CD4-positive, alpha-beta T cell treated with Interleukin-12 subunit alpha and Interleukin-12 subunit beta, for 1 hour (primary cell): ENCODE measurements at places on chromosomes 7 and 10.

- DNase-seq: no peak
Observed at GRCh38 chr7:98958968-98959367, 80.6 kb downstream of the TRRAP start.

DNA sequence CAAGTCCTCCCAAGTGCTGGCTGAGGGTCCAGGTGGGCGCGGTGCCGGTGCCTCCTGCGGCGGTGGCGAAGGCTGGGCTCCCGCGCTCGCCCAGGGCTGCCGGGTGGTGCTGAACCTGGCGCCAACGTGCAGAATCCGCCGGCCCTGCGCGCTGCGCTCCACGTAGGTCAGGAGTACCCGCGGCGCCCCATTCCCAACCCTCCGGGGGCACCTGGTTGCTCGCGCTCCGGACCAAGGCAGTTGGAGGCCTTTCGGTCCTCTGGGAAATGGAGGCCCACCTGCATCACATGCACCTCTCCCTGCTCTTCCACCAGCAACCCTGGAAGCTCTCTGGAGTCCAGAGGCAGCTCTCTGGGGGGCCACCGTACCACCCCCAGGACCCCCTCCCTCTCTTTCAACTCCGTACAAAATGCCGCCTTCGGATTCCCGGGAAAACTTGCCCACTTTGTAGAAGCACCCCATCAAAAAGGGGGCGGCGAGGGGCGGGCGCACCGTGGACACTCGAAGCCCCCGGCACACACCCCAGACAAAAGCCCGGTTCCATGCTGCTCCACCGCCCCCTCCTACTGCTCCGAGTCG lies 745 bp downstream of the SLC16A9 start:
- no peak for DNase-seq

DNA sequence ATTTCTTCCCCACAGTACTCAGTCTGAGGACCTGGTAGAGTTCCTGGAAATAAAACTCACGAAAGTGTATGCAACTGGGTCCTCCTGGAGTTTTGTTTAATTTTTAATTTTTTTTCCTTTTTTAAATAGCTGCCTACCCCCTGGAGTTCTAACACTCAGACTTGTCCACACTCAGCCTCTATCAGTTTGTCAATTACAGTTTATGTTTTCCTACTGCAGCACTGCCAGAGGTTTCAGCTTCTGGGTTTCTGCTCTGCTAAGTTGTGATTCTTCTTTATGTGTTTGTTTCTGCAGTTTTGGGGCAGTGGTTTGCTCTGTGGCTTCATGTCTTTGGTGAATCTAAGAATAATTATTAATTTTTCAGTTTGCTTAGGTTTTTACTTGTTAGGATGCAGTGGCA lies 59.2 kb downstream of the TBC1D12 start:
- DNase-seq: no peak

GRCh38 chr10:112959207-112959838 lies 9.3 kb downstream of the TCF7L2 start:
- no peak for DNase-seq

- no peak for DNase-seq
Observed at GRCh38 chr10:391305-391704, 256.1 kb downstream of the ZMYND11 start.

GRCh38 chr10:5545778-5546710 lies 21.3 kb downstream of the CALML3 start:
- no peak for DNase-seq

DNA sequence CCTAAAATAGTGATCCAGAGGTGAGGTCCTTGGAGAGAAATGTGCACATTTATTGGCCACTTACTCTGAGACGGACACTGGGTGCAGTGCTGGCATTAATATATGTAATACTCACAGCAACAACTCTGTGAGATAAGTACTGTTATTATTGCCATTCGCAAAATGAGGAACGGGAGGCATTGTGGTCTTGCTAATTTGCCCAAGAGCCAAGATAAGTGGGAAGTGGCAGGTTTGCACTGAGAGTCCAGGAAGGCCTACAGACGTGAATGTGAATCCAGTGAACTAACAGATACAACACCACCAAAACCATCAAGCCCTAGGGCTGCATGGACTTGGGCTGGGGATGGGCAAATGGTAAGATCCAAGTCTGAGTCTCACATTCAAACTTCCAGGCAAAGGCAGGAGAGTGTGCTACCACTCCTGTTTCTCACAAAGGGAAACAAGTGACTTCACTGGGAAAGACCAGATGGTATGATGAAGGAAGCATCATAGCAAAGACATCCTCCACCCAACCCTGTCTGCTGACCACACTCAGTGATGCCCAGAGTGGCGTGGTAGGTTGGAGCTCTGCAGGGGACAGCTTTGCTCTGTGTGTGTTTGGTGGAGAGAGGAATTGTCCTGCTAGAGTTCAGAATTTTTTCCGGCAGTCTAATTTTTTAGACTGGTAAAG lies 19.2 kb downstream of the TMEM273 start:
- DNase-seq: no peak

GRCh38 chr7:5448378-5449037 lies 24.9 kb upstream of the TNRC18 start:
- no peak for DNase-seq

GRCh38 chr10:97278491-97278989 lies 13.9 kb downstream of the ARHGAP19 start:
- DNase-seq: peak; percentile 55

GRCh38 chr7:101231644-101232043 lies 6.0 kb downstream of the CLDN15 start:
- DNase-seq: no peak

GRCh38 chr7:121023683-121024511 lies 35.4 kb downstream of the CPED1 start:
- no peak for DNase-seq

- DNase-seq: no peak
Observed at GRCh38 chr10:96565774-96566173, 21.0 kb downstream of the TM9SF3 start.

- DNase-seq: no peak
Observed at GRCh38 chr10:6464862-6465430, 115.1 kb downstream of the PRKCQ start.

DNA sequence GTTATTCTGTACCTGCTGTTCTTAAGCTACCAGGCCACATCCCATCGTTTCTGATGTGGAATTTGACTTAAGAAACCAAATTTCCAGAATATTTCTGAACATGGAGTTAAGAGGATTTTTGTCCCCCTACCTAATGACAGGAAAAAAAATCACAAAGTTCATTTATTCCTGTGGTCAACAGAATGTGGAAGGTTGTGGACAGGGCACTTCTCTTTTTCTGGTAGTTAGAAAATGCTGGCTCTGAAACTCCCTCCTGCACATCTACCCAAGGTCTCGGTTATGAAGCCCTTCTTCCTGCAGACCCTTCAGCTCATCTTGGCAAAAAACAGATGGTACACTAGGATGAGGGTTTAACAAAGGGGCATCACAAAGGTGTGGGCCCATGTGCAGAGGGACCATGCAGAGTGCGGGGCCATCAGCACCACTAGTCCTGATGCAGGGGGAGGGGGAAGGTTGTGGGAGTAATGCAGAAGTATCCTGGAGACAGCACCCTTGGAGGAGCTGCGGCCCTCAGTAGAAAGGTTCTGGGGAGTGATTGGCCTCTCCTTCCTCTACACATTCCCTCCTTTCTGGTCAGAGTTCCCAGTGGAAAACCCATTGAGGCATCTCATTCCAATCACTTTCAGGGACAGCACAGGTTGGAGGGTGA lies 9.8 kb downstream of the ALOX5 start:
- no peak for DNase-seq

DNA sequence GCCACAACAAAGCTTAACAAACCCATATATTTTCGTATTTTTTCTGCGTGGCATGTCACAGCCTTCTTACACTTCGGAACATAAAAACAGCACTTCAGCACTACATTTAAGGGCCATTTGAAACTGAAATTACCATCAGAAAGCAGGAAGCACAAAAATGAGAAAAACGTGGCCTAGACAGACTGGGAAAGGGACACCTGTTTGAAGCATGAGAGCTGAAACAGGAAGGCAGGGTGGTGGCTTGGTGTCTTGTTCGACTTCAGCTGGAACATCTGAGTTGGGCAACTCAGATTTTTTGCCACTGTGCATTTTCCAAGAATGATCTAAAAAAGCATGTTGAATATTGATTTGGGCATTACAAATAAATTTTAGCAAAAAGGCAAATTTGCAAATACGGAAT lies 243.2 kb downstream of the ELMO1 start:
- DNase-seq: no peak

GRCh38 chr10:61944410-61945147 lies 43.1 kb downstream of the ARID5B start:
- no peak for DNase-seq

DNA sequence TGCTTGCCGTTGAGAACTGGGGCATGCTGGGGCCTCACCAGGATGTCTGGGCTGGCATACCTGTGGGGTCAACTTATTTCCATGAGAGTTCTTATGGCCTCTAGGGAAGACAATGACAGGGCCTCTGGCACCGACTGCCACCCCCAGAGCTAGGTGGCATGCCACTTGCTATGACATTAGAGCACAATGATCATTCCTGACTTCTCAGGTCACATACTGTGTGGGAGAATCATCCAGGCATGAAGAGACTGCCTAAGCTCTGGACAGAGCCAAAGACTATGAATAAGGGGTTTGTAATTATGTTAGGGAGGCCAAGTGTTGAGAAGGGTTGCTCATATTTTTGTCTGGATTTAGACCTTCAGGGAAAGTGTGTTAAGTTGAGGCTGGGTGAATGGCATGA lies 97.5 kb downstream of the PTPN20 start:
- no peak for DNase-seq

- DNase-seq: no peak
Observed at GRCh38 chr10:32104181-32104580, 48.0 kb upstream of the KIF5B start.

DNA sequence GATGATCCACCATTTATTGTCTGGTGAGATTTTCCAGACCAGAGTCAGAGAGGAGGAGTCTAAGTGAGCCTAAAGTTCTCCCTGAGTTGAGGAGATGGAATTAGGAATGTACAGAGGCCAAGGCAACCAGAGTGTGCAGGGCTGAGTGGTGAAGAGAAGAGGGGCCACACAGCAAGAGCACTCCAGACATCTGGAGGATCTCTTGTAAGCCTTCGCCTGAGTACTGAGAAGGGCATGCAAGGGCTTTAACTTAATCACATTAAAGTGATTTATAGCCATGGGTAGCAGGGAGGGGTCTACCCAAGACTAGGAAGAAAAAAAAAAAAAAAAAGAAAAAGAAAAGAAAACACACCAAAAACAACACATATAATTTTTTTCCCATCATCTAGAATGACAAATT lies 1190.4 kb downstream of the GATA3 start:
- no peak for DNase-seq

GRCh38 chr10:125843603-125844329 lies 20.4 kb downstream of the BCCIP start:
- no peak for DNase-seq

- DNase-seq: no peak
Observed at GRCh38 chr10:44278837-44279324, 106.0 kb downstream of the CXCL12 start.

DNA sequence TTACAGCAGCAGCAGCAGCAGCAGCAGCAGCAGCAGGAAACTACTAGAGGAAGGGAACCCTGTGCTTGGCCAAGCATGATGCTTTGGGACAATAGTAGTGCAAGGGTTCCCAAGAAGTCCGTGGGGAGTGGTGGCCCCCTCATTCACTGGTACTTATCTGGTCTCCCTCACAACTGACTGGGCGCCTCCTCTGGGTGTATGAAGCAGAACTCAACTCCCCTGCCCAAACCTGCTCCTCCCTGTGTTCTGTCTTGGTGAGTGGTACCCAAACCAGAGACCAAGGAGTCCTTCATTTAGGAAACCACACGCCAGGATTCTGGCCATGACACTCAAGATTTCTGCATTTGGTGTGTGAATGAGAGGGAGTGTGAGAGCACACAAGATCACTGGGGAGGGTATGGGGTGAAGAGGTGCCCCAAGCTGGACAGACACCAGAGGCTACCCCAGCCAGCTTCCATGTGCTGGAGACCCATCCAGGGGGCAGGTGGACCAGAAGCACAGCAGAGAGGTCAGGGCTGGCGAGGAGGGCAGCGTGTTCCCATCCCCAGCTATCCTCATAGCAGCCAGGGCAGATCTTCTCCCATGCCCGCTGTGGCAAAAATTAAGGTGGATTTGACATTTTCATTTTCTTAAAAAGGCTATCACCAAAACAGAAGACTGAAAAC lies 10.6 kb upstream of the ZNF777 start:
- DNase-seq: no peak

DNA sequence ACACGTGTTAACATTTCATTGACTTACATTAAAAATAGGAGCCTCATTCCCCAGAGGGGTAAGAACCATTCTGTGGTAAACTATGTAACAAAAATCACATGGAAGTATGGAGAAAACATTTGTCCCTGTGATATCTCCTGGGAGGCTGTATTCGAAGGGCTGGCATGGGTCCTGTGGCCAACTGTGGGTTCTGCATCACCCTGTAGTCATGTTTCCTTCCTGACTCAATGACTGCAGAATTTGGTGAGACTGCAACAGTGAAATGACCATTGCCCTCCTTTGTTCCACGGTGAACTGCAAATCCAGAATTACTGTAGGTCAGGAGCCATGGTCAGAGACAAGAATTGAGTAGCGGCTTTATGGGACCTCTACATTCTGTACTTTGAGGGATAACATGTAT lies 3.6 kb upstream of the ZEB1 start:
- DNase-seq: no peak
